MM.1S (cell line): ENCODE measurements at places on chromosomes 16 and 17.

GRCh38 chr17:61323003-61323908 is 76.4 kb upstream of the TBX2 start:
- no peak for DNase-seq

DNA sequence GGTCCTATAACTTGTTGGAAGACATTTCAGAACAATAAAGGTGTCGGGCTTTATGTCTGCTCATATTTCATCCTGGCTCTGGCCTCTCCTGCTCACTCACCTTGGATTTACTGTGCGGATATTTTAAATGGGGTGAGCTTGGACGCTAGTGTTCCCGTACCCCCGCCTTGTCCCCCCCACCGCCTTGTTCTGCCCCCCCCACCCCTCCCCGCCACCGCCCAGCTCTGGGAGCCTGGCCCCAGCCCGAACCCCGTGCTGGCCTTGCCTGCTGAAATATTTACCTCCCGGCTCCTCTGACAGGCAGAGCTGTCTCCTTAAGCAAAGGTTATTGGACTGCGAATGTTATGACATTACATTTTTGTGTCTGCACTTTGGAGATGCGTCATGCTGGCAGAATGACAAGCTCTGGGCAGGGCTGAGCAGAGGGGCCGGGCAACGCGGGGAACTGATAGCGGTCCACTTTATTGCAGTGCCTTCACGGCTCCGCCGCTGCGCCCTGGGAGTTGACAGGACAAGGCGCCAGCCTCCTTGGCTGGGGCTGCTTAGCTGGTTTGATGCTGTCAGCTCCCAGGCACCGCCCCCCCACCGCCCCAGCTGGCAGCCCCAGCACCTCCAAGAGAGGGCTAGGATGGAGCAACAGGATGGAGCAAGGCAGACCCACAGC is 222.5 kb upstream of the GSE1 start:
- no peak for DNase-seq

DNA sequence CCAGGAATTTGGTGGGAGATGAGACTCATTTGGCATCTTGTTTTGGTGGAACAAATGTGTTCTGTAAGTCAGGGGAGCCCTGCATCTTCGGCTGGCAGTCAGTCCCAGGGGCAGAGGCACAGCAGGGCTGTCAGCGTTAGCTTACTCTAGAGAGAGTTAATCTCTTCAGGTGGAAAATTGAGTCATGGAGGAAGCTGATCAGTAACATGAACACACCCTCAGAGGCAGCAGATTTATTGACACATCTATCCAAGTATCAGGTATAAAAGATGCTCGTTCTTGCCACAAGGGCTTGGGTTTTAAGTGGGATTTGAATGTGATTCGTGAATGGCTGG is 55.2 kb downstream of the EPN2 start:
- no peak for DNase-seq

- no peak for DNase-seq
Observed at GRCh38 chr16:4032768-4033167, 83.5 kb downstream of the ADCY9 start.

DNA sequence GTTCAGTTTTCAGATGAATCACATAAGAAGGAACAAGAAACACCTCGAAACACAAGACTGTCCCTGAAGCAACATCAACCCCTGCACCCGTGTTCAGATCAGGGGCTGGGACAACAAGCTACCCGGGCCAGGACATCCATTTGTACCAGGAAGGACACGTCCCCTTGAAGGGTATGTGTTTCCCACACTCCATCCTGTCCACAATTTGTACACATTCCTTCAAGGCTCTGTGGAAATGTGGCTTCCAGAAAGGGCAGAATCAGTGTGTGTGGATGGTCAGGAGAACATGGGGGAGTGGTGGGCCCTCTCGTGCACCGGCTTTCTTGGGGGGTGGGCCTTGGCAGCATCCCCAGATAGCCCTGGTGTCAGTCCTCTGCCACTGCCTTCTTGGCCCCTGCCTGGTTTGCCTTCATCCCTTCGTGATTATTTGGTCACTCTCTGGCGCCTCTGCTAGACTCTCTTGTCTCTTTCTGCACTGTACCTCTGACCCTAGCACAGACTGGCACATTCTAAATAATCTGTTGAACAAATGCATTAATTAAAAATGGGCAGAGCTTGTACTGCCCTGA is 10.3 kb downstream of the KIFC3 start:
- DNase-seq: no peak
